T-helper 2 cell treated with Interferon-gamma antibody and Interleukin-4, amounts not matched to agents 100 ng/mL and 5 ng/mL, for 36 hours (primary cell): ENCODE measurements at places on chromosomes 4 and X. TPM values are rescaled to one million over a fixed set of nuclear protein-coding genes. Genes with fewer than 3 reads are reported as not detected.

The TCEANC gene
- 8.4 and 9.9 TPM in 2 replicates for total RNA-seq

The NR3C2 gene
- 0.23 and 0.32 TPM in 2 replicates for total RNA-seq

The EMCN gene
- total RNA-seq = not detected in 2 replicates

The POU3F4 gene
- not detected in 2 replicates for total RNA-seq

The ACOT9 gene
- total RNA-seq = 32.5 and 35.0 TPM in 2 replicates

The AR gene
- total RNA-seq = 0.48 and 0.61 TPM in 2 replicates

The SERPINA7 gene
- not detected in 2 replicates for total RNA-seq

The NRK gene
- not detected in 2 replicates for total RNA-seq

The SPATA18 gene
- 0.09 and 0.32 TPM in 2 replicates for total RNA-seq

The CCDC149 gene
- total RNA-seq = 0.14 and 0.25 TPM in 2 replicates
